ENCODE measurements at places on chromosomes 3 and 15.

- no peak for DNase-seq
Measured at GRCh38 chr3:193775421-193776077, 182.5 kb downstream of the OPA1 start.

DNA sequence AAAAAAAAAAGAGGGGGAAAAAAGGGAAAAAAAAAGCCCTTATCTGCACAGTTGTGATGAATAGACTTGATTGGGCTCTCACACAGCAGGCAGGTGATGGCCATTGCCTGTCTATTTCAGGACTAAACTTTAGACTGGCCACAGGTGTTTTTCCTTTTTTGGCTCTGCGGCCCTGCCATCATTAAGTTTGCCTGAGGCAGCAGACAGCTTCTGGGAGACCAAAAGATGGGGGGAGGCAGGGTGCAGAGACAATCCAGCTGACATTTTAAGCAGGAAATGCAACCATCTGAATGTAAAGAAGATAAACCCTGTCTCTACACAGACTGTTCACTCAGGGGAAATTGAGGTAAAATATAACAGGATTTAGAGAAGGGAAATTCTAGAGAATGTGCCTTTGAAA, 295.0 kb upstream of the KCNH8 start:
- DNase-seq, result peak; percentile 86

DNA sequence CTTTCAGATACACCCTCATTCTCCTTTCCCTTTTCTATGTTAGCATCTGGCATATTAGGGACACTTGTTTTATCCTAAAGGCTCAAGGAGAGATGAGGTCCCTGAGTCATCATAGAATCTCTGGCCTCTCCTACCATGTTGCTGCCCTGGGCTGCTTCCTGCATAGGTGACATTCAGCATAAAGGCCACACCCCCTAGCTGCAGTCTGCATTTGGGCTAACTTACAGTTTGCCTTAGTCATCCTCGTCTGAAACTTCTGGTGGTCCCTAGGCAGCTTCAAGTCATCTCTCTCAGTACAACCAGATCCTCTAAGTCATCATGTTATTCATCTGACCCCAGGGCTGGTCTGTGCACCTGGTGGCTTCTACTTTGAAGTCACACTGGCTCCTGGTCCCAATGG, 982.7 kb upstream of the NR2F2 start:
- DNase-seq, result no peak

- no peak for DNase-seq
Measured at GRCh38 chr3:169607949-169608348, 55.6 kb downstream of the MECOM start.

- DNase-seq, result no peak
Measured at GRCh38 chr15:57597431-57597830, 5.7 kb downstream of the MYZAP start.

GRCh38 chr15:70322051-70322668, 224.4 kb upstream of the TLE3 start:
- no peak for DNase-seq

DNA sequence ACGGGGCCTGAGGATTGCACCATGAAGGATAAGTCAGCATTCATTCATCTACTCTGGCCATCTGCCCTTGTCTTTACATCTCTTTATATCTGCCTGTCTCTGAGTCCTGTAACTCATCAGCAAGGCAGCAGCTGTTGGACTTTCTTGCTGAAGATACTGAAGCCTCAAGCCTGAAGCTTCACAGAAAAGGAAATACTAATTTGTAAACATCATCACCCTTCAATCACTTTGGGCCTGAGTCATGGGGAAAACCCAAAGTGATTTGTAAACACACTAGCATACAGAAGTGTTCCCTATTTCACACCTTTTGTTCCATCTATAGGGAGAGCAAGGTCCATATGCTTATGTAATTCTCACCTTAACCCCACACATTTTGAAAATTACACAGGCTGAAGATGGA, 928.2 kb downstream of the EPHA3 start:
- DNase-seq, result peak; percentile 62

All from MM.1S (cell line).